ENCODE measurements at places on chromosomes 7 and 10.

GRCh38 chr10:44436240-44436639, 51.3 kb upstream of the CXCL12 start:
- DNase-seq = no peak

- no peak for DNase-seq
These were observed 83.5 kb upstream of the NPY start for GRCh38 chr7:24200407-24200966.

DNA sequence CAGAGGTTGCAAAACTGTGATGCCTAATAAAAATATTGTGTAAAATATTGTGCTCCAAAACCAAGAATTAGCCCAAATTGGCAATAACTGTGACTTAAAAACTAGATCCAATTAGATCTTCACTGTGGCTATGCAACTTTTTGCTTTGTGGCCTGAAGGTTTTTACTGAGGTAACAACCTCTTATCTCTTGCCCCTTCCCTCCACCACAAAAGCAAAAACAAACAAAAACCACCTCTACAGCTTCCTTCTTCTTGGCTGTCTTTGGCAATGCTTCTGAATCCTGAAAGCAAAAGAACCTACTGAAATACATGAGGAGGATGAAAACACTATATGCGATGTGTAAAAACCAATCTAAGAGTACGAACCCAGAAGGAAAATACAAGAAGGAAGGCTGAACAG, 226.7 kb upstream of the MBL2 start:
- no peak for DNase-seq

GRCh38 chr10:37285063-37285462, 159.7 kb downstream of the ANKRD30A start:
- no peak for DNase-seq

- DNase-seq = no peak
These were observed 6.8 kb downstream of the TACR2 start for GRCh38 chr10:69409968-69410367.

GRCh38 chr10:27838361-27838760, 92.7 kb upstream of the MKX start:
- no peak for DNase-seq

GRCh38 chr7:82841828-82842227, 320.9 kb downstream of the PCLO start:
- DNase-seq = no peak

Measured in NCI-H774 (cell line).